ENCODE measurements at places on chromosomes 16 and 17.

GRCh38 chr17:45666046-45666600 lies 118.0 kb upstream of the CRHR1 start:
- no peak for DNase-seq

- DNase-seq: no peak
These were observed 4.2 kb upstream of the KRTAP4-5 start for GRCh38 chr17:41153856-41154255.

- DNase-seq: peak; percentile 56
These were observed 8.3 kb downstream of the FOXJ1 start for GRCh38 chr17:76132574-76133338.

DNA sequence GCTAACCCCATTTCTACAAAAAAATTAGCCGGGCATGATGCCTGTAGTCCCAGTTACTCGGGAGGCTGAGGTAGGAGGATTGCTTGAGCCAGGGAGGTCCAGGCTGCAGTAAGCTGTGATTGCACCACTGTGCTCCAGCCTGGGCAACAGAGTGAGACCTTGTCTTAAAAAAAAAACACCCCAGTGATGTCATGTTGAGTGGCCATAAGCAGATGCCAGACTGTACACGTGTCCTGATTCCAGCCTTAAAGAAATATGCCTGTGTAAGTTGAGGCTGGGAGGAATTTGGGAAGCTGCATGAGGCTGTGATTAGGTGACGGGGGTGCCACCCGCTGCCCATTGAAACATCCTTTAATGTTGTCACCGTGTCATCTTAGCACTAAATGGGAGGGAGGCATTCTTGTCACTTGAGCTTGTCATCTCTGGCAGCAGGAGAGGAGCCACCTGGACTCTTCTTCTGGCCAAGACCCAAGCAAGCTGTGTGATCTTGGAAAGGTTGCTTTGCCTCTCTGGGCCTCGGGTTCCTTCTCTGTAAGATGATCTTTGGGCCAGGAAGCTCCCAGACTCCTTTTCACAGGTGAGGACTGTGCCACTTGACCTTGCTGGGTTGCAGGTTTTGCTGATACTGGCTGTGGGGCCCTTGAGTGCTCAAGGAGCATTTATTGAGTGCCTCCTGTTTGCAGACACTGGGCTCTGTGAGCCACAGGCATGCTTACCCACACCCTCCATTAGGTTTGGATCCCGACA lies 98.3 kb upstream of the CIBAR2 start:
- DNase-seq: no peak

DNA sequence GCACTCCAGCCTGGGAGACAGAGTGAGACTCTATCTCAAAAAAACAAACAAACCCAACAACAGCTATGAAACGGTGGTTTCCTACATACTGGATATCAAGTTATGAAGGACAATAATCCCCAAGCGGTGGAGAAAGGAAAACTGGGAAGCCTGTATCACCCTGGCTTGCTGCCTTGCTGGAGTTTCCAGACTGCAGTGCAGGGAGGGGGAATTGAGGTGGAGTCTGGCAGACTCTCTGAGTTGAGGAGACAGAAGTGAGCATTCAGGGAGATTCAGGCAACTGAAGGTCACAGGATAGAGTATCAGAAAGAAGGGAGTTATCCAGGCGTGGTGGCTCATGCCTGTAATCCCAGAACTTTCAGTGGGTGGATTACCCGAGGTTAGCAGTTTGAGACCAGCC lies 11.9 kb downstream of the QRICH2 start:
- DNase-seq: no peak

DNA sequence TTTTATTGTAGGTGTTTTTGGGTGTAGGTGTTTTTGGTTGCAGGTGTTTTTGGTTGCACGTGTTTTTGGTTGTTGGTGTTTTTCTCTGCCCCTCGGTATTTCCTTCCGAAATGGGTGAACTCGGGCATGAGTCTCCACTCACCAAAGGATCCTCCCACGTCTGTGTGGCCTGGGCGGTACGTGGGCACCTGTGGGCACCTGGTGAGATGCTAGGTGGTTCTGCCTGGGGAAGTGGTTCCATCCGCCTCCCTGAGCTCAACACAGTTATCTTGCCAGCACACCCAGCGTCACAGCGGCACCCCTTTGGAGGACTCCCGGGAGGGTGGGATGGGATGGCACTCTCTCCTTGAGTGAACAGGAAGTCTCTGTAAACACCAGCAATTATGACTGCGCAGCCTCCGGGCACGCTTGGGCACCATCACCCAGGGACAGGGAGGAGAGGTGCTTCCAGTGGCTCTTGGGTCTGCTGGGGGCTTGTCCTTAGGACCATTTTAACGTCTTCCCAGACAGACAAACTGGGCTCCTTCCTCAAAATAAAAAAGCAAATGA lies 29.8 kb downstream of the COX4I1 start:
- no peak for DNase-seq

DNA sequence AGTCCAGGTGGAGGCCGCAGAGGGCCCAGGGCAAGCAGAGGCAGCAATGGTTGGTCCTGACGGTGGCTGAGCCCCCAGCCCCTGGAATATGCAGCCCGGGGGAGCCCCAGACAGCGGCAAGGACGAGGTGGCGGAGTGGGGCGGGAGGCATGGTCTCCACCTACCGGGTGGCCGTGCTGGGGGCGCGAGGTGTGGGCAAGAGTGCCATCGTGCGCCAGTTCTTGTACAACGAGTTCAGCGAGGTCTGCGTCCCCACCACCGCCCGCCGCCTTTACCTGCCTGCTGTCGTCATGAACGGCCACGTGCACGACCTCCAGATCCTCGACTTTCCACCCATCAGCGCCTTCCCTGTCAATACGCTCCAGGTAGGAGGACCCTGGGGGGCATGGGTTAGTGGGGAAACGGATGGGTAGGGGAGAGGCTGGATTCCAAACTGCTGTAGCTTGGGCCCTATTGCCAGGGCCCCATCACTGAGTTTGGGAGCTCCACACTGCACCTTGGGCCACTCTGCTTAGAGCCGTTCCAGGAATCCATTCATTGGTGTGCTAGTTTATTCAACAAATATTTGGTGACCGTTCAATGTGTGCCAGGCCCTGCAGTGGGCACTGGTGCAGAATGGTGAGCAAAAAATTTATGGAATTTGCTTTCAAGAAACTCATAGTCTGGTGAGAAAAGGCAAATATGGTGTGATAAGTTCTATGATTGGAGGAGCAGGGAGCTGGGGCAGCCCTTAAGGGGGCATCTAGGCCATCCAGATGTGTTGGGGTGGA lies 3.8 kb downstream of the RASL10B start:
- no peak for DNase-seq

GRCh38 chr16:88408561-88409142 lies 25.9 kb downstream of the ZNF469 start:
- DNase-seq: no peak

- DNase-seq: no peak
These were observed 67.7 kb downstream of the SMG6 start for GRCh38 chr17:2235792-2236366.

DNA sequence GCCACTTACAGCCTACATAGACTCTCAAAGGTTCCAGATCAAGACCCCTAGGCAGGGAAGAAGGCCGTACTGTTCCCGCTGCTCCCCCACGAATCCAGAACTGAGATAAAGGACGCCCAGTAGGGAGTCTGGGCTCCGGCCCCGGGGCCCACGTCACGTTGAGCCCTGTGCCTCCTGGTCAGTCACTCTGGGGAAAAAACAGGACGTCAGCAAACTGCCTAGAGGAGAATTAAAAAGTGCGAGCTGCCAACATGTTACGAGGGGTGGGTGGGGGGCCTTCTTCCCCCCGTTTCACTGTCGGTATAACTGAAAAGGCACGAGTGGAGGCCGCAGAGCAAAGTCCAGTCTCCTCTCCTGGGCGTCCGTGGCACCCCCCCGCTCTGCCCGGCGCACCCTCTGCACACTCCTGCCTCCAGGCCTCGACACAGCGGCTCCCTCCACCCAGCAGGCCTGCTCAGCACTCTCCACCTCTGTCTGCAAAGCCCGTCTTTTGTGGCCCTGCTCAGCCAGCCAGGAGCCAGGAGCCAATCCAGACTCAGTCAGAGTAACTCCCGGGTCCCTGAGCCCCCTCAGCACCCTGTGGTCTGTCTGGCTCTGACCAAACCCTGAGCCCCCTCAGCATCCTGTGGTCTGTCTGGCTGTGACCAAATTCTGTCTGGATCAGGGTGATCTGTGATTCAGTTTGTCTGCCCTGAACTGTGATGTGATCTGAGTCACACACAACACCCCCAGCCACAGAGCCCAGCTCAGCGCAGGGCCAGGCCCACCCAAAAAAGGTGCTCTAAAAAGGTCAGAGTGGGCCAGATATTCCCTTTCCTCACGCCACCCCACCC lies 6.2 kb downstream of the ITGAE start:
- no peak for DNase-seq
